NB4 (cell line): ENCODE measurements at places on chromosomes 12 and 14.

GRCh38 chr14:31360919-31361662 is 59.3 kb downstream of the HEATR5A start:
- DNase-seq: no peak

DNA sequence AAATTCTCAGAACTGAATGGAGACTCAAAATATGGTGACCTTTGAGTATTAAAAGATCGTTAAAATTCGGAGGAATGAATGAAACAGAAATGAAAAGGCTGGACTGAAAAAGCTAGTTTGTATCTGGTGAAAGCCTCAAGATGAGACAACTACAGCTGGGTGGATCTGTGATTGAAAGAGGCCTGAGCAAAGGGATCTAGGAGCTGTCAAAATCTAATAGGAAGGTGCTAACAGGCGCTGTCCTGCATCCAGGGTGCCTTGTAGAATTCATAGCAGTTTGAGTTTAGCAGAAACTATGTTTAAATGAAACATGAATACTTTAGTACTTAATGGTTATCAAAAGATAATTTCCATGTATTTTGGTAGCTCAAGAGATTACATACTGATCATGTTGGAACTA is 2.3 kb downstream of the YY1 start:
- DNase-seq: no peak

GRCh38 chr14:66005900-66006434 is 480.2 kb upstream of the CCDC196 start:
- DNase-seq: no peak

DNA sequence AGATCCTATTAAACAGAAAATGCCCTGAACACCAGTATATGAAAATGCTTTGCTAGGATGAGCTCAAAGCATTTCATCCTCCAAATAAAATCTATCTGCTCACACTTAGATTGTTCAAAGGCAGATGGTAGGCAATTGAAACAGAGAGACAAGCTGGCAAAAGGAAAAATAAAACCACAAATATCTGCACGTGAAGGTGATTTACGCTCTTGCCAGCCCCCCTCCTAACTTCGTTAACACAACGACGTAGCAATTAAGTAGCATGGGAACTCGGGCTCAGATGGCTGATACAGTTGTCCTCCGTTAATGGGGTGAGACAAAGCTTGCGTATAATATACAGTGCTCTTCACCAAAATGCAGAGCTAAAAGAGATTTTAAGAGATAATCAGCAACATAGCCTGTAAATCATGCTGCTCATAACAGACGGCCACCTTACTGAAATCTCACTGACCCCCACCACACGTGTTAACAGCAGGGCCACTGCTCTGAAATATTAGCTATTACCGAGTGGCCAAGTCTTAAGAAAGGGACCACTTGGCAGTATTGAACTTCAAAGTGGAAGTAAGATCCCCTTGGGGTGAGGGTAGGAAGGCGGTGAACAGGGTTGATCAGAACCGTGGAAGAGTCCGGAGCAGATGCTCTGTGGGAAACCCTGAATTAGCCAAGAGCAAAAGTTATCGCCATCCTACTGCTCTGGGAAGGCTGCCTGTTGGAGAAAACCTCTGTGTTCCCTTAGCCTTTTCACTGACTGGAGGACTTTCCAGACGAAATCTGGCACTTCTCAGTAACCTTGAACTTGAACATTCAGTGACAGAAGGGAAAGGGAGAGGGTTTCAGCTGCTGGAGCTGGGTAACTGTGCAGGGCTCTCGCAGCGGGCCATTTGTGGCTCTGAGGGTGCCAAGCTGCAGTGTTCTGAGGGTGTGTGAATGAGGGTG is 23.1 kb downstream of the ETV6 start:
- DNase-seq: no peak

DNA sequence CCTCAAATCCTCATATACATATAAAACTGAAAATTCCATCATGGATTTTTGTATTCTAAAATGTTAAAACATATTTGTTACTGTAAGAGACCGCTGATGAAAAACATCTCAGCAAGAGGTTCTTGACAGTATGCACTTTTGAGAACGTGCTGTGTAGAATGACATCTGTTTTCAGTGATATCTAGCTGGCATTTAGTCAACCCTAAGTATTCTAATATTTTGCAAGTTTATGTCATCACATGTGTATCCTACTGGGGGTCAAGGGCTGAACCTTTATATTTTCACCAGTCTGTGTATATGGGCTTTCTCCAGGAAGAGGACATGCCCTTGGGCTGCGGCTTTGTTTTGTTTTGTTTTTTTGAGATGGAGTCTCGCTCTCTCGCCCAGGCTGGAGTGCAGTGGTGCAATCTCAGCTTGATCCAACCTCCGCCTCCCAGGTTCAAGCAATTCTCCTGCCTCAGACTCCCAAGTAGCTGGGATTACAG is 22.0 kb upstream of the YARS2 start:
- DNase-seq: no peak

DNA sequence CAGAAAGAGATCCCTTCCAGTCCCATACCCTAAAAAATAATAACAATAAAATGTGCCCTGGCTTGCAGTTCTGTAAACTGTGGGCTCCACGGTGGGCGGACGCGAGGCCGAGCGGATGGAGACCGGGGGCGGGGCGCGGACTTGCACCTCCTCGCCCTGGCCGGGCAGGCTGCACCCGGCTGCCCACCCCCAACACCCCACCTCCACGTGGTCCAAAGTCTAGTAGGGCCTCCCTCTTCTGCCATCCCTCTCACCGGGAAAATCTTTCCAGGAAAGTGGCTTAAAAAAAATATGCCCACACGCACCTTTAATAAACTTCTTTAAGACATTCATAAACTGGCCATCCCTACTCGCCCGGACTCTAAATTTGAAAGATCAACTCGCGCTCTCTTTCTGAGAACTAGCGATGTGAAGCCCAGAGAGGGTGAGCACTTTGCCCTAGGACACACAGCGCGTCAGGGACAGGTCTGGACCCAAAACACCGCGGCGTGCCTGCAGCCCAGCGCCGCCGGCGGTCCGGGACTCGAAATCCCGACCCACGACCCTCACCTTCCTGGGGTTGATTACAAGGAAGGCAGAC is 1.9 kb upstream of the BCL11B start:
- peak; percentile 55 for DNase-seq

DNA sequence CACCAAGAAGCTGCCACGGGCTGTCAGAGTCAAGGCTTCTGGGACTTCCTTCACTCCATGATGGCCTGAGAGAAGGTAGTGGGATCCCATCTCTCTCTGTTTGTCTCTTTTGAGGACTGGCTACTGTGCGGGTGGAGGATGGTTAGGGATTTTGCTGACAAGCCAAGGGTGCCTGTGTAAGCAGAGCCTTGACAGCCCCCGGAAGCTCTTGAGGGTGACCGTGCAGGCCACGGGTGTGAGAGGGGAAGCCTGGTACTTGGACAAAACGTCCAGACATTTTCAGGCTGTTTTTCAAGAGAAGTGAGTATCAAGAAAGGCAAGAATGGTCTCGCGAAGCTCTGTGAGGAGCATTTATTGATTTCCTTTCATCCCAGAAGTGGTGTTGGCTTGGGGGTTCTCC is 352.4 kb downstream of the DPF3 start:
- no peak for DNase-seq

DNA sequence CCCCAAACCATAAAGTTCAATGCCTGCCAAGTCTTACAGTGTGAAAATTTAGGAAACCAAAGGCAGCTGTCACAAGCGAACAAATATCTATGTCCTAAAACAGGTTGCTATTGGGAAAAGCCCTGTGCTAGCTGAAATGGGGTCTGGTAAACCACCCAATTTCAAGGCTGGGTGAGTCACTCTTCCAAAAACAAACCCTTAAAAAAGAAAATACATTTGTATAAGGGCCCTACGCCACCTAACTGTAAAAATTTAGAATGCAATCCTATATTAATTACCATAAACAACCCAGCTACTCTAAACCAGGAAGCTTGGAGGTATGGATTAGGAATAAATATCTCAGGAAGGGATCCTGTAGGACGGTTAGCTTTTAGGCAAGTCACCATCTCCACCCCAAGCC is 32.1 kb downstream of the PRMT8 start:
- DNase-seq: peak; percentile 6

DNA sequence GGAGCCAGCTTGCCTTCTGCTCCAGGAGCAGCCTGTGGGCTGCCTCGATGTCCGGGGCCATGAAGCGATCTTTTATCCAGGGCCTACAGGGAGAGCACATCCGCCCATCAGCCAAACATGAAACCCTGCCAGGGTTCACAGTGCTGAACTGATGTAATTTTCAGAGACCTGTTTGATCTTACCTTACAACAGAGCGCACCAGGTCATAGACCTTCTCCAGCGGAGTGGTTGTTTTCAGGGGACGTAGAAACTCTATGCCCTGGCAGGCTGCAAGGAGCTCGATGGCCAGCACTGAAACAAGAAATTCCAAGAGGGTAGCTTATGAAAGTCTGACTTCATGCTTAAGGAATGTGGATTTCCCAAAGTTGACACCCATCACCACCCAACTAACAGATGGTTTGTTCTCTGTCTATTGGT is 19.7 kb downstream of the HAL start:
- no peak for DNase-seq

GRCh38 chr12:121326996-121327674 is 25.1 kb downstream of the ANAPC5 start:
- no peak for DNase-seq

- DNase-seq: no peak
Observed at GRCh38 chr12:30514666-30515065, 181.0 kb downstream of the IPO8 start.
